Lung (tissue), 17 donors: ENCODE measurements at places on chromosomes 3 and 15. TPM values are rescaled to one million over a fixed set of nuclear protein-coding genes. Genes with fewer than 3 reads are reported as not detected.

Gene ADGRG7
- not detected for total RNA-seq

Gene ITIH1
- 0.34 TPM for total RNA-seq

Gene CCDC14
- 35.5 TPM for total RNA-seq

Gene MAN2A2
- 34.1 TPM for total RNA-seq

Gene HTR3C
- 0.46 TPM for total RNA-seq

Gene TNNC1
- 31.3 TPM for total RNA-seq

Gene LTK
- total RNA-seq = 10.6 TPM

Gene UROC1
- total RNA-seq = 0.09 TPM

Gene REC114
- not detected for total RNA-seq

Gene SLC7A14
- 0.06 TPM for total RNA-seq

Gene CACNA2D3
- total RNA-seq = 1.1 TPM

Gene WDR93
- 3.0 TPM for total RNA-seq

Gene LIPH
- 8.8 TPM for total RNA-seq

Gene GYG1
- total RNA-seq = 41.8 TPM

Gene KBTBD8
- 5.0 TPM for total RNA-seq

Gene TMIE
- 0.52 TPM for total RNA-seq
